Heart right ventricle (tissue), 16 donors: ENCODE measurements at places on chromosomes 6 and 20. TPM values are rescaled to one million over a fixed set of nuclear protein-coding genes. Genes with fewer than 3 reads are reported as not detected.

DNA sequence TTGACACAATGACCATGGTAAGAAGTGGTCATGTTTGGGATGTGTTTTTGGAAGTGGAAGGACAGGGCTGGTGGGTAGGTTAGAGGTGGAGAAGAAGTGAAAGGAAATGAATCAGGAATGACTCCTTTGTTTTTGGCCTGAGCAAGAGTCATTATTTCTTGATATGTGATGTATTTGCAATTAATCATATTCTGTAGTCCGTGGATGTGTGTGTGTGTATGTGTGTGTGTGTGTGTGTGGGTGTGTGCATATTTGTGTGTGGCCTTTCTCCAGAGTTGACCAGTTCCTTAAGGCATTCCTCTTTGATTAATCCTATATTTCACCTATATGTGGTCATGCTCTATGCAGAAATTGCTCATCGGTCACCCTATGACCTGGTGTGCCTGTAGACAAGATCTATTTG, 130.7 kb downstream of the UTRN start:
- no peak overlapping the region for H3K27ac ChIP-seq
- no peaks in the 10 kb centered on the region for H3K27me3 ChIP-seq
- no peaks in the 10 kb centered on the region for H3K36me3 ChIP-seq
- no peak overlapping the region for H3K4me3 ChIP-seq
- no peak for DNase-seq

GRCh38 chr20:50020288-50020687, 37.5 kb downstream of the SNAI1 start:
- H3K4me3 ChIP-seq: no peak overlapping the region
- H3K4me1 ChIP-seq: peaks cover 5% of the 10 kb centered on the region
- H3K27me3 ChIP-seq: no peaks in the 10 kb centered on the region

- DNase-seq: no peak
- no peak overlapping the region for H3K4me3 ChIP-seq
- H3K27ac ChIP-seq: no peak overlapping the region
- H3K27me3 ChIP-seq: no peaks in the 10 kb centered on the region
- peaks cover 16% of the 10 kb centered on the region for H3K36me3 ChIP-seq
- peaks cover 14% of the 10 kb centered on the region for H3K4me1 ChIP-seq
These were observed 6.8 kb downstream of the ABCF1 start for GRCh38 chr6:30578051-30578450.

Gene TMEM170B
- total RNA-seq: 5.3 TPM

DNA sequence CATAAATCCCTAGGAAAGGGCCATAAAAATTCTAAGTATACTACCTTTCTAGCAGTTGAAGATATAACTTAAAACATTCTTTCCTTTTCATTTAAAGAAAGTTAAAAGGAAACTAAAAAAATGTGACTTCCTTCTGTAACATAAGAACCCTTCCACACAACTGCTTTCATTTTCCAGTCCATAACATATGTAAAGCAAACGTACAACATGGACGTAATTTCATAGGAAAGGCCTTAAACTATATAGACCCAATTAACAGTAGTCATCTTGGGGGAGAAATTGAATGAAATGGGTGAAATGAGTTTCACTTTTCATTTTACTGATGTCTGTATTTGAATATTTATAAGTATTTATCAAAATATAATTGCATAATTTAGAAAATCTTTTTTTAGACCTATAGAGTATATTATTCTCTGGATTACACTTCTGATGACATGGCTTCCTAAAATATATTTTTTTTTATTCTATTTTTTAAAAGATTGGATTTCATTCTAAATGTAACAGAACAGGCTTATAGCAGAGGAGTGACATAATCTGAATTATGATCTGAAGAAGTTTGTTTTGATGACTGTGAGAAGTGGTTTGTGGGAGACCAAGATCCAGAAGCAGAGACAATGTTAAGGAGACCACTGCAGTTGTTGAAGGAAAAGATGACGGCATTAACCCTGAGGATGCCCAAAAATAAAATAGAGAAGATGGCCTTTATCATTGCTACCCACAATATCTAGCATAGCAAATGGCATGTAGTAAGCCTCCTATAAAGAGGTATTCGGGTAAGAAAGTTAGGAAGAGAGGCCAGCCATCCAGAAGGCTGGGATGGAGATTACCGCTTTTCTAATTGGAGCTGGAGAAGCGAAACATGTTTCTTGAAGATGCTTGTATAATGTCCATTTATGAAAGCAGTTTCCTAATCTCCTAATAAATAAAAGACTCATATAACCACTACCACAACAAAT, 260.4 kb downstream of the PTPRK start:
- H3K36me3 ChIP-seq: no peaks in the 10 kb centered on the region
- H3K4me1 ChIP-seq: no peaks in the 10 kb centered on the region
- H3K4me3 ChIP-seq: no peak overlapping the region
- H3K27me3 ChIP-seq: no peaks in the 10 kb centered on the region
- DNase-seq: no peak
- H3K27ac ChIP-seq: no peak overlapping the region

Gene LHFPL5
- not detected for total RNA-seq

GRCh38 chr20:2507464-2507863, 1.3 kb downstream of the ZNF343 start:
- H3K36me3 ChIP-seq: no peaks in the 10 kb centered on the region
- DNase-seq: no peak
- peaks cover 4% of the 10 kb centered on the region for H3K27me3 ChIP-seq
- no peak overlapping the region for H3K27ac ChIP-seq

DNA sequence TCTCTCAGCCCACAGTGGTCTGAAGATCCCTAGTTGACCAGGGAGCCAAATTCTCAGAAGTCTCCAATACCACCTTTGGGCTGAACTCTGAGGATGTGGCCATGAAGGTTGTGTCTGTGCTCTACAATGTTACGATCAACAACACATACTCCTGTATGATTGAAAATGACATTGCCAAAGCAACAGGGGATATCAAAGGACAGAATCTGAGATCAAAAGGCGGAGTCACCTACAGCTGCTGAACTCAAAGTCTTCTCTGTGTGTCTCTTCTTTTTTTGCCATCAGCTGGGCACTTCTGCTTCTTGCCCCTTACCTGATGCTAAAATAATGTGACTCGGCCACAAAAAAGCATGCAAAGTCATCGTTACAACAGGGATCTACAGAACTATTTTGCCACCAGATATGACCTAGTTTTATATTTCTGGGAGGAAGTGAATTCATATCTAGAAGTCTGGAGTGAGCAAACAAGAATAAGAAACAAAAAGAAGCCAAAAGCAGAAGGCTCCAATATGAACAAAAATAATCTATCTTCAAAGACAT, 17.7 kb upstream of the VSX1 start:
- H3K27me3 ChIP-seq: peaks cover 13% of the 10 kb centered on the region
- no peak overlapping the region for H3K4me3 ChIP-seq
- H3K36me3 ChIP-seq: no peaks in the 10 kb centered on the region

DNA sequence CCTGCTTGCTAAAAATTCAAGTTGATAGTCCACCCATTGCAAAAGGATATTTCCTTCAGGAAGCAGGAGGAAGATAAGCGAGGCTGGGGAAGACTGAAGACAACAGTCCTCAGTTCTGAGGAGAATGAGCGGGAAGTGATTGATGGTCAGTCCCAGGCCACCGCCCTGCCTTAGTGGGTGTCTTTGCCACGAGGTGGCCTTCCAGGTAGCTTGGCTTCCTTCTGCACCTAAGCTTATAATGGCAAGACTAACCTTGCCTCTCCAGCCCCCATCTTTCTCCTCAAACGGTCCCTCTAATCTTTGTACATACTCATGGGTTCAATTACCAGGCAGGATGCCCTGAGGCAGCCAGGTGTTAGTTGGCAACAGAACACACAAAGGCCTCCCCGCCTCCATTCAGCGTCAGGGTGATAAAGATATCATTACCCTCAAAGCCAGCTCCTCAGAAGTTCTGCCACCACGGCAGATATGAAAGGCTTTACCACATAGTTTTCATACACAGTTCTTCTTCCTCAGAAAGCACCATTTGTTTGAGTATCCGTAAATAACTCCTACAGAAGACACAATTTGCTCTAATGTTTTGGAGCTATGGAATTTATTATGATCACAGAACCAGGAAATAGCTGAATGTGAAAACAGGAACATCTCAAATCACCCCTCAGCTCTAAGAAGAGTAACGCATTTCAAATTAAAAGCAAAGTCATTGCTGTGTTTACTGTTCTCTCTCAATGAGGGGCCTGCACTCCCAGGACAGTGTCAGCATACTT, 249.4 kb downstream of the ATXN1 start:
- peak overlapping the region; percentile 33 for H3K27ac ChIP-seq
- H3K4me3 ChIP-seq: no peak overlapping the region
- H3K36me3 ChIP-seq: no peaks in the 10 kb centered on the region
- H3K4me1 ChIP-seq: peaks cover 38% of the 10 kb centered on the region
- no peak for DNase-seq

- H3K27me3 ChIP-seq: peaks cover 10% of the 10 kb centered on the region
- no peak for DNase-seq
- no peaks in the 10 kb centered on the region for H3K36me3 ChIP-seq
- no peak overlapping the region for H3K4me3 ChIP-seq
- no peak overlapping the region for H3K27ac ChIP-seq
These were observed 45.1 kb downstream of the FNDC1 start for GRCh38 chr6:159214281-159214680.

DNA sequence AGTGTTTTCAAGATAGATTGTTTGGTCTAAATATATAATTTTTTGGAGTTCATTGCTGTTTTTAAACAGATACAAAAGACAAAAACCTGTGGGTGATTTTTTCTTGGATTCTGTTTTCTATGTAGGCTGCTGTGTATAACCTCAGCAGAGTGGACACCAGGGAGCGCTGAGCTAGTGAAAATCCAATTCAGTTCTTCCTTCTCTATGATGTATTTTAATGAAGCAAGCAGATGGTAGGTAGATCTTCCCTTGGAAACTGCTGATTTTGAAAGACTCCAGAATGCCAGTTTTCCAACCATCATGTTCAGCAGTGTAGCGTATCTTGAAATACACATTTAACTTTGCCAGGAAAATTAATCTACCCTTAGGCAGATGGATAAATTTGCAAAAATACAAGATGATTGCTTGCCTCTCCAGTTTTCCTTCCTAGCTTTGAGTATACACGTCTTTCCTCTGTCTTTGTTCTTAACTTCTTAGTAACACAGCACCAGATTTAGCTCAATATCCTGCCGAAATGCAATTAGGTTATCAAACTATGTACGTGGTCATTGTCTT, 178.0 kb downstream of the PHF3 start:
- no peak overlapping the region for H3K27ac ChIP-seq
- no peak for DNase-seq
- H3K4me1 ChIP-seq: peaks cover 12% of the 10 kb centered on the region
- no peaks in the 10 kb centered on the region for H3K36me3 ChIP-seq
- no peak overlapping the region for H3K4me3 ChIP-seq

DNA sequence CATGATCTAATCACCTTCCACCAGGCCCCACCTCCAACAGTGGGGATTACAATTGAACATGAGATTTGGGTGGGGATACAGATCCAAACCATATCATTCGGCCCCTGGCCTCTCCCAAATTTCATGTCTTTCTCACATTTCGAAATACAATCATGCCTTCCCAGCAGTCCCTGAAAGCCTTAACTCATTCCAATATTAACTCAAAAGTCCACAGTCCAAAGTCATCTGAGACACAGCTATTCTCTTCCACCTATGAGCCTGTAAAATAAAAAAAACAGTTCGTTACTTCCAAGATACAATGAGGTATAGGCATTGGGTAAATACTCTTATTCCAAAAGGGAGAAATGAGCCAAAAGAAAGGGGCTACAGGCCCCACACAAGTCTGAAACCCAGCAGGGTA, 222.6 kb downstream of the SOD2 start:
- H3K36me3 ChIP-seq: no peaks in the 10 kb centered on the region
- no peaks in the 10 kb centered on the region for H3K4me1 ChIP-seq
- no peaks in the 10 kb centered on the region for H3K27me3 ChIP-seq
- no peak overlapping the region for H3K27ac ChIP-seq

- peaks cover 22% of the 10 kb centered on the region for H3K4me1 ChIP-seq
- H3K4me3 ChIP-seq: no peak overlapping the region
- H3K27ac ChIP-seq: no peak overlapping the region
- DNase-seq: no peak
- no peaks in the 10 kb centered on the region for H3K36me3 ChIP-seq
These were observed 61.6 kb upstream of the SNX9 start for GRCh38 chr6:157761331-157761921.

DNA sequence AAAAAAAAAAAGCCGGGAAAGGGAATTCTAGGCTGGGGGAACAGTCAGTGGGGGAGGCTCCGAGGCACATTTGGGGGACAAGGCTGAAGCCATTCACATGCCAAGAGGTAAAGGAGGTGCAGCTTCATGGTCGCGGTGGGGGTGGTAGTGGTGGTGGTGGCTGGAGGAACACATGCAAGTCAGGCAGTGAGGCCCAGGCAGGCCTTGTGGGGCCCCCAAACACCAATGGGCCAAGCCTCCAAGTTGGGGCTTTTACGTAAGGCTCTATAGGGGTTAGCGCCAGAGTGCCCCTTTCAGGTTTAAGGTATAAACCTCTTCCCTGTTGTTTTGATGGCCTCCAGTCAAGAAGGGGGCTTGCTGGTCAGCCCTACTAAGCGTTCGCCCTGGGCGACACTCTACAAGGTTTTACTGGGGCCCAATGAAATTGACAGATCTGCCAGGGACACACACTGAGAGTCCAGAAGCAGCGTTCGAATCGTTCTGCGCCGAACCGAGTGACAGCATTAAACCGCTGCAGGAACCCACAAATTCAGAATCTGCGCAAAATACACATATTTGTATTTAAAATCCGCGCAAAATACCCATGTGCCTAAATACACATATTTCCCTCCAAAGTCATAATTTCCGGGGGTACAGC, 818 bp upstream of the AP5S1 start:
- no peaks in the 10 kb centered on the region for H3K36me3 ChIP-seq
- H3K27ac ChIP-seq: peak overlapping the region; percentile 99
- peaks cover 29% of the 10 kb centered on the region for H3K4me1 ChIP-seq
- no peaks in the 10 kb centered on the region for H3K27me3 ChIP-seq
- DNase-seq: no peak

- H3K27ac ChIP-seq: no peak overlapping the region
- no peaks in the 10 kb centered on the region for H3K27me3 ChIP-seq
- H3K4me3 ChIP-seq: no peak overlapping the region
These were observed 10.1 kb downstream of the ALDH5A1 start for GRCh38 chr6:24504649-24505586.

DNA sequence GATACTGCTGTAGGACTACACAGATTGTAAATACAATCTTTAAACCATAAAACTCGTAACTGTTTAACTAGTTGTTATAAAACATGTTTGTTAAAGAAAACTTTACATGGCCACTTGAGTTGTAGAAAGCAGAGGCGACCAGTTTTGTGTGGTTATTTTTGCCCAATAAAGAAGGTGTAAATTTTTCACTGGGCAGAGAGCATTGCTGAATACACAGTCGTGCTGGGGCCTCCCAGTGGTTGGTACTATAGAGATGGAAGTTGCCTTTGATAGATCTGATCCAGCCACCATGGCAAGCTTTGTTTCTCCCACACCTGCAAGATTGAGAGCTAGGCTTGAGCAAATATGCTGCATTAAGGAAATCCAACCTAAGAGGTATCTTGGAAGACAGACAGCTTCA, 34.0 kb upstream of the YWHAB start:
- H3K27me3 ChIP-seq: no peaks in the 10 kb centered on the region
- H3K36me3 ChIP-seq: no peaks in the 10 kb centered on the region
- no peak for DNase-seq
- H3K4me3 ChIP-seq: no peak overlapping the region
- no peak overlapping the region for H3K27ac ChIP-seq
